Thoracic aorta (tissue), 2 donors: ENCODE measurements at places on chromosomes 3 and 15.

DNA sequence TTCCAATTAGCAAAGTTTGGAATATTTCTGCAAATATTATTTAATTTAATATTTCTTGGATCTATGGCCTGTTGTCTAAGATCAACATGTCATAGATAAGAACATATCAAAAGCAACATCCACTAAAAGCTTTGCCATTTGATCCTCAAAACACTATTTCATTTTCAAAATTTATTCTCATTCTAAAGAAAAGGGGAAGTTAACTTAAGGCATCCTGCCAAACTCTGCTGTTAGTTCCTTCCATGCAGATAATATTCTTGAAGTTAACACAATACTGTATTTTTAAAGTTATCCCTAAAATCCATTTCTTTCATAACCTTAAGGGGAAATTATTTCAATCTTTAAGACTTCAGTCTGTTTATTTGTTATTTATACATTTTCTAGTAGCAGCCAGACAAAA, 28.2 kb upstream of the GBE1 start:
- no peak for DNase-seq
- no peaks in the 10 kb centered on the region for H3K36me3 ChIP-seq
- H3K4me1 ChIP-seq, result no peaks in the 10 kb centered on the region
- H3K27me3 ChIP-seq, result no peaks in the 10 kb centered on the region

GRCh38 chr3:78918361-78919020, 849.3 kb downstream of the ROBO1 start:
- H3K36me3 ChIP-seq, result no peaks in the 10 kb centered on the region
- no peak for DNase-seq
- no peaks in the 10 kb centered on the region for H3K27me3 ChIP-seq
- H3K4me3 ChIP-seq, result peak overlapping the region; percentile 8
- H3K4me1 ChIP-seq, result peaks cover 15% of the 10 kb centered on the region
- H3K27ac ChIP-seq, result peak overlapping the region; percentile 42

DNA sequence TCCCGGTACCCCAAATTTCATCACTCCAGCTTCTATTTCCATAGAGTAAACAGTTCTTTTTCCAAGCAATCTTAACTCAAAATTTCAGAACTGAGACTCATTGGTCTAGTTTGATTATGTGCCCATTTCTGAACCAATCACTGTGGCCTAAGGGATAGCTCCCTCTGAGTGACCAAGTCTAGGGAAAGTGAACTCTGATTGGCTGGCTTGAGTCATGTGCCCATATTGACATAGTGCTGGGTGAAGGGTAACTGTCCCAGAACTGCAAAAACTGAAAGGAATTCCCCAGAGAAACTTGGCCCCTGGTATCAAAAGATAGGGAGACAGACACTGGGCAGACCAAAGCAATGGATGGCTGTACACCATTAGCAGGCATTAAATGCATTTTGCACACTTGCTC, 171.2 kb upstream of the WNT5A start:
- no peaks in the 10 kb centered on the region for H3K36me3 ChIP-seq
- no peak overlapping the region for H3K27ac ChIP-seq
- H3K27me3 ChIP-seq, result no peaks in the 10 kb centered on the region

GRCh38 chr3:44762170-44762677, 630 bp downstream of the KIF15 start:
- peak overlapping the region; percentile 83 for H3K4me3 ChIP-seq
- no peaks in the 10 kb centered on the region for H3K27me3 ChIP-seq
- peaks cover 5% of the 10 kb centered on the region for H3K4me1 ChIP-seq
- no peak for DNase-seq
- H3K27ac ChIP-seq, result no peak overlapping the region
- no peaks in the 10 kb centered on the region for H3K36me3 ChIP-seq

GRCh38 chr3:59310736-59311135, 260.9 kb upstream of the CFAP20DC start:
- H3K4me1 ChIP-seq, result no peaks in the 10 kb centered on the region
- DNase-seq, result no peak
- no peak overlapping the region for H3K4me3 ChIP-seq
- H3K27ac ChIP-seq, result no peak overlapping the region

- H3K4me3 ChIP-seq, result no peak overlapping the region
- no peaks in the 10 kb centered on the region for H3K4me1 ChIP-seq
- H3K36me3 ChIP-seq, result no peaks in the 10 kb centered on the region
- no peak overlapping the region for H3K27ac ChIP-seq
These were observed 1.7 kb upstream of the GPR87 start for GRCh38 chr3:151318313-151318712.

GRCh38 chr3:32403663-32404062, 12.0 kb downstream of the CMTM7 start:
- H3K27me3 ChIP-seq, result no peaks in the 10 kb centered on the region
- H3K36me3 ChIP-seq, result no peaks in the 10 kb centered on the region
- H3K4me1 ChIP-seq, result peaks cover 14% of the 10 kb centered on the region
- H3K4me3 ChIP-seq, result no peak overlapping the region
- DNase-seq, result no peak

DNA sequence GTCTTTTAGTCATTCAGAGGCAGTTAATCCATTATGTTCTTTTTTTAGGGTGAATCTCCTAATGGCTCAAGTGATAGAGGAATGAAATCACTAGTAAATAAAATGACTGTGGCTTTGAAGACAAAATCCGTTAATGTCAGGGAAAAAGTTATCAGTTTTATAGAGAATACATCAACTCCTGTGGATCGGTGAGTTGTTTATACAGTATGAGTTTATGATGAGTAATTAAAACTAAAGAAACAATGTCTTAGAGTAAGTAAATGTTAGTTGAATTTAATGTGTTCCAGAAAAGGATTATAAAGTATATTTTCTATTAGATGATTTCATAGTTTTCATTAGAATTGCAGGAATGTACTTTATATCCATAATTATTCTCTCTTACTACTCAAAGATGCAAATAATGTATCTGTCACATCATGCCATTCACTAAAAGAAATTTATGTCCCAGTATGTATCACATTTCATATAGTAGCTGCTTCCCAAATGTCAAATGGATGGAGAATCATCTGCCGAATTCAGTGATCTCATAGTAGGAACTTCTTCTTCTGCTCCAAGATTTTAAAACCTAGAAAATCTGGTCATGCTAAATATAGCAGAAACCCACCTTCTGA, 24.1 kb upstream of the NIT2 start:
- peaks cover 6% of the 10 kb centered on the region for H3K36me3 ChIP-seq
- H3K27ac ChIP-seq, result no peak overlapping the region
- no peaks in the 10 kb centered on the region for H3K27me3 ChIP-seq
- no peaks in the 10 kb centered on the region for H3K4me1 ChIP-seq
- no peak overlapping the region for H3K4me3 ChIP-seq

DNA sequence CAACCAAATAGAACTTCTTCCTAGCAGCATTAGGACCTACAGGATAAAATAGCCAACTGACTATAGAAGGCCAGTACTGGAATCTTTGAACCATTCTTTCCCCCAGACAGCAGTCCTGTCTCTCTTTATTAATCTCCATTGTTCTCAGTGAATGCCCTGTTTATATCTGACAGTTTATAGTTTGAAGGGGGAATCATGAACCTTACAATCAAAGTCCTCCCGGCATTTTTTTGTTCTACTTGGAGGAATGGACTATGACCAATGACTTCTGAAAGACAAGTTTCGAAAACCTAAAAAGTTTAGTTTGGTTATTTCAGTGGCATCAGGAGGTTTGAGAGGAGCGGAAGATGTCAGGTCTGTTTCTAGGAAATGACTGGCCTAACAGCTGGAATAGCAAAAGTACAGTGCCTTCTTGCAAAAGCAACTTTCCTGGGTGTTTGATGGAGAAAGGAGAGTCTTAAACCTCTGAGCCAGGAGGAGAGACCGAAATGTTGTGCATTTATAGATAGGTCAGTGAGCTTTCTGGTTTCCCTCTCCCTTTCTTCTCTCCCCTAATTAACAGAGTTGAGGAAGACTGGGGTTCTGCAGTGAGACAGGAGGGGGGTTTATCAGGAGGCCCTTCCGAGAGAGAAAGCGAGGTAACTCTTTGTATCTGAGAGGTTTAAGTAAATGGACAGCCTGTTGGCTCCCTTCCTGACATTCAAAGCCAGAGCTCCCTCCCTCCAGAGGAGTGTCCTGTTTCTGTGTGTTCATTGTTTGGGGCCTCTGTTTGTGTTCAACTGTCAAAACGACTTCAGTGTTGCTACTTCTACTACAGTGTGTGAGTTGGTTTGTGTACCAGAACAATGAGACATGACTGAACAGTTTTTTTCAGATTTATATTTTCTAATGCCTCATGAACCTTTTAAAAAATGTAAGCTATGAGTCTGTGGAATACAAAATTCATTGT, 383.0 kb upstream of the RARB start:
- H3K36me3 ChIP-seq, result no peaks in the 10 kb centered on the region
- no peak overlapping the region for H3K4me3 ChIP-seq
- peaks cover 53% of the 10 kb centered on the region for H3K4me1 ChIP-seq

GRCh38 chr3:41690766-41691563, 270.9 kb downstream of the ULK4 start:
- H3K27ac ChIP-seq, result no peak overlapping the region
- H3K27me3 ChIP-seq, result no peaks in the 10 kb centered on the region
- H3K4me1 ChIP-seq, result peaks cover 15% of the 10 kb centered on the region
- no peaks in the 10 kb centered on the region for H3K36me3 ChIP-seq
